ENCODE measurements at places on chromosomes 3 and 15.

- DNase-seq, result no peak
Measured at GRCh38 chr3:136901391-136901790, 39.4 kb downstream of the NCK1 start.

DNA sequence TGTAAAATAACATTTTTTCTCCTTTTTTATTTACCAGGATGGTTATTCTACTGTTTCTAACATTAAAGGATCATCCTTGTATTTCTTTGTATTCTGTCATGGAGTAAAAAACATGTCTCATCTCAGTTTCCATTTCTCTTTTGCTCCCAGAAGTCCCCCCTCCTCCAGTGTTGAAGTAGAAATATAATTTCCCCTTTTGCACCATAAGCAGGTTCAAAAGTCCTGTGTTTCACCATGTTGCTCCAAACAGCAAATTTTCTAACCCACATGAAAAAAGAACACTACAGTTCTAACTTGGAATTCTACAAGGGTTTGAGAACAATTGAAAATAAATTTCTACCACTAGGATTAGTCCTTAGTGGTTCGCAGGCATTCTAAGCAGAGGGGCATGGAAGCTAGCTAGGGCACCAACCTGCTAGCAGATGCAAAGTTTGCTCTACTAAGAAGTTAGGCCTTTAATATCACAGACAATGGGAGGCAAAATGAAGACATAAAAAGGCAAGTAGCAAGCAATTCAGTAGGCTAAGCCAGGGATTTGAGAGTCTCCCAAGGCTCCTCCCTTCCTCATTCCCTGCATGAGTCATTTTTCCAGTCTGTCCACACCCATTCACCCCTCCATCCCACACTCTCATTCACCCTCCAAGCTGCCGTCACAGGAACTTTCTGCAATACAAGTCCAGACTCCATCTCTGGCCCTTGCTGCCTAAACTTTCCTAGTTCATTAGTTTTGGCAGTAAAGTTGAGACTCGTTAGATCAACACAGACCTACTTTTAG, 2.3 kb upstream of the MBNL1 start:
- DNase-seq, result no peak

DNA sequence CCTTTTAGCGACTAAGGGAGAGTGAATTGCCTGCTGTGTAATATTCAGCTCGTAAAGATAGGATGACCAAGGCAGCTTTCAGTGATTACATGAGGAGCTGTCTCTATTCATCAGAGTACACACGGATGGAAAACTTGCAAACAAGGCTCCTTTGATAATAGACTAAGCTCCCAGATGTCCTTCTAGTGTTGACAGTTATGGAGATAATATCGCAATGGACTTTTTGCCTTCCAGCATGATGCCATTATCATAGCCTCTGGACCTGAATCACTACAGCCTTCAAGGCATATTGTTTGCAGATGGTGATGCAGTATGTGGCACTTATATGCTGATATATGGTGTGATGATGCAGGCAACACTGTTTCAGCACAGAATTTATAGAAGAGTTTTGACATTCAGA, 93.9 kb downstream of the ECT2 start:
- no peak for DNase-seq

GRCh38 chr15:33693166-33693800, 275.0 kb upstream of the CHRM5 start:
- DNase-seq, result no peak

GRCh38 chr3:149340310-149340933, 7.0 kb upstream of the TM4SF18 start:
- no peak for DNase-seq

GRCh38 chr3:197325773-197326172, 27.4 kb upstream of the DLG1 start:
- no peak for DNase-seq

GRCh38 chr15:57470543-57470942, 94.2 kb downstream of the CGNL1 start:
- DNase-seq, result no peak

- no peak for DNase-seq
Measured at GRCh38 chr15:95131131-95131556, 899.8 kb downstream of the MCTP2 start.

DNA sequence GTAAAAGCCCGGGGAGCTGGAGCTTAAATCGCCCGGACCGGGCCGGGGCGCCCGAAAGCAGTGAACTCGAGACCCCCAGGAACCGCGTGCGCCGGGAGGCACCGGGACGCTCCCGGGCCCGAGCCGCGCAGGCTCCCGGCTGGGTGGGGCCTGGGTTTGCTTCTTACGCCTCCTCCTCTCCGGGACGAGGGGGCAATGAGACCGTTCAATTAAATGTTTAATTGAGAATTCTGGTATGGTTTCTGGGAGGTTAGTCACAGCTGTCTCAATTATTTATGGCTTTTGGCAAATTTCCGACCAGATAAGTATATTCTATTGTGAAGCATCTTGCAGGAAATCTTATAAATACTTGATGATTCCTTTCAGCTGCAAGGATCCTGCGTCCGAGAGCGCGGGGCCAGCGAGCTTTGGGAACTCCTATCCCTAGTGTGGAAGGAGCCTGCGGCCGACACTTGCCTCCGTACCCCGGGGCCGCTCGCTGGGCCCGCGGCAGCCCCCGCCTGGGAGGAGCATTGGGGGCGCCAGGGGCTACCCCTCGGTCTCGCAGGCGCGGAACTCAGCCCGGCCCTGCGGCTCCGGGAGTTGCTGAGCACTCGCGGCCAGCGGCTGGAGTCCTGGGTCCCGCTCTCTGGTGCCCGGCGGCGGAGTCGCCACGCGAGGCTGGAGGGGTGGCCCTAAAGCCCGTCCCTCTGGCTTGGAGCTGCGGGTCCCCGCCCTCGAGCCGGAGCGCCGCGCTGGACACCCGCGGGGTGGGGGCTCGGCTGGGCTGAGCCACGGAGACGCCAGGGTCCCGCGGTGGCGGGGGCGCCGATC, 10.3 kb downstream of the ISL2 start:
- no peak for DNase-seq
